ENCODE measurements at places on chromosomes 3 and 15. TPM values are rescaled to one million over a fixed set of nuclear protein-coding genes. Genes with fewer than 3 reads are reported as not detected.

AADAC gene
- not detected for total RNA-seq

LMCD1 gene
- 19.6 TPM for total RNA-seq

MEX3B gene
- total RNA-seq, result 4.8 TPM

PPP4R2 gene
- 82.7 TPM for total RNA-seq

SAXO2 gene
- 1.1 TPM for total RNA-seq

GXYLT2 gene
- 3.9 TPM for total RNA-seq

Measured in HFFc6 (cell line).